ENCODE measurements at places on chromosomes 1 and 21. TPM values are rescaled to one million over a fixed set of nuclear protein-coding genes. Genes with fewer than 3 reads are reported as not detected.

The PIGM gene
- total RNA-seq, result 2.9 TPM

The CHI3L2 gene
- total RNA-seq, result 0.28 TPM

The SLC26A9 gene
- total RNA-seq, result not detected

The GNG4 gene
- 0.31 TPM for total RNA-seq

The SPOCD1 gene
- 4.8 TPM for total RNA-seq

The PARP1 gene
- 122 TPM for total RNA-seq

Measured in foreskin keratinocyte (primary cell).